ENCODE measurements at places on chromosomes 12 and 14.

DNA sequence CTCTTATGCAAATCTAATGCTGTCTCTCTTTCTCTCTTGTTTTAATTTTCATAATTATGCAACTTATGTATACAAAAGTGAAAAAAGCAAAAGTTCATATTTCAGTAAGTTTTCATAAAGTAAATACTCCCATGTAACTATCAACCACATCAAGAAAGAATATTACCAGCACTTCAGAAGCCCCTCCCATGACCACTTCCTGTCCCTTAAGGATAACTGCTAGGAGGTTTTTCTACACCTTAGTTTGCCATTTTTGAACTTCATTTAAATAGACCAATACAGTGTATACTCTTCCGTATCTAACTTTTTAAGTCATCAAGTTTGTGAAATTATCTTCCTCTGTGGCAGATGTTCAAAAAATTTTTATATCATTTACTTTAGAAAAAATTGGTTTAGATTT is 547 bp upstream of the OR4K15 start:
- DNase-seq = no peak

DNA sequence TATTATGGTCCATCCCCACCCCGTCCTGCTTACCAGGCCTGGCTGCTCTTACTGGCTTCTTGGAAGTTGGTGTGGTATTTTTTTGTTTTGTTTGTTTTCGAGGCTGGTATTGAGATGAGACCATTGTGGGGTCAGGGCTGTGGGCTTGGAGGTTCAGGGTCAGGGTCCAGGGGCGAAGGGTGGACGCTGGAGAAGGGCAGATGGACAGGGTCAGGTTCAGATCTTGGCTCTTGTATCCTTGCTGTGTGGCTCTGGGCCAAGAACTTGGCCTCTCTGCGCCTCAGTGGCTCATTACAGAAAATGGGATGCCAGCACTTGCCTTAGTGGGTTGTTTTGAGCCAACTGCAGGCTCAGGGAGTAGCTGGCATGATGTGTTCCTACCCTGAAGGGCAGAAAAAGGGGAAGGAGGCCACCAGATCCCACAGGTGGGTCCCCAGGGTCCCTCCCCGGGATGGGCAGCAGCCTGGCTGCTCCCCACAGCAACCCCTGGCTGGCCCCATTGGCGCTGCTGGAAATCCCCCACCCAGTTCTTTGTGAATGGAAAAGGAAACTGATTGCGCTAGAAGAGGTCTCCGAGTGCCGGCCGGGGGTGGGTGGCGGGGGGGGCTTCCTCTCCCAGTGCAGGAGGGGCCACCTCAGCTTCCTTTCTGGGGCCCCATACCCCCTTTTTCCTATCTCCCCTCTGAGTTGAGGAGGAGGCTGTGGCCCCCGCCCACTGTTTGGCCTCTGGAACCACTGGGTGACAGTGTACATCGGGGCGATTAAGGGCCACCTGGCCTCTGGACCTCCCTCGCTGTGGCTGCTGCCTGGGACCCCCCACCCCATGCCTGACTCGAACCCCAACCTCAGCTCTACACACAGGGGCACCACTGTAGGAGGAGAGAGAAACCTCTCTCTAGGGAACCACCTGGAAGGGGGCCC is 25.0 kb downstream of the SH2B3 start:
- no peak for DNase-seq

DNA sequence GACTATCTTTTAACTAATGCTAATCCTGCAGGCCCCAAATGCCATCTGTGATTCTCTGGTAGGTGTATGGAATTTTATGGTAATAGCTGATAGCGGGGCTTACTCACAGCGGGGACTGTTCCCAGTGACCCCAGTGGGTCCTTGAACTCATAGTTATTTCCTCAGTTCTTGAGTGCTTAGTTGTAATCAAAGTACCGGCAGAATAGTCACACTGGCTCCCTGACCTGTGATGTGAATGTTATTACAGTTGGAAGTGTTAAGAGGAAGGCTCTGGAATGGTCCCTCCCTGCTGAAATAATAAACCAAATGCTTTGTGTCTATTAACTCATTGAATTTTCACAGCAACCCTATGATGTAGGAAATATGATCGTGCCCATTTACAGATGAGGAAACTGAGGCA is 78.3 kb downstream of the NDUFA12 start:
- DNase-seq = no peak

DNA sequence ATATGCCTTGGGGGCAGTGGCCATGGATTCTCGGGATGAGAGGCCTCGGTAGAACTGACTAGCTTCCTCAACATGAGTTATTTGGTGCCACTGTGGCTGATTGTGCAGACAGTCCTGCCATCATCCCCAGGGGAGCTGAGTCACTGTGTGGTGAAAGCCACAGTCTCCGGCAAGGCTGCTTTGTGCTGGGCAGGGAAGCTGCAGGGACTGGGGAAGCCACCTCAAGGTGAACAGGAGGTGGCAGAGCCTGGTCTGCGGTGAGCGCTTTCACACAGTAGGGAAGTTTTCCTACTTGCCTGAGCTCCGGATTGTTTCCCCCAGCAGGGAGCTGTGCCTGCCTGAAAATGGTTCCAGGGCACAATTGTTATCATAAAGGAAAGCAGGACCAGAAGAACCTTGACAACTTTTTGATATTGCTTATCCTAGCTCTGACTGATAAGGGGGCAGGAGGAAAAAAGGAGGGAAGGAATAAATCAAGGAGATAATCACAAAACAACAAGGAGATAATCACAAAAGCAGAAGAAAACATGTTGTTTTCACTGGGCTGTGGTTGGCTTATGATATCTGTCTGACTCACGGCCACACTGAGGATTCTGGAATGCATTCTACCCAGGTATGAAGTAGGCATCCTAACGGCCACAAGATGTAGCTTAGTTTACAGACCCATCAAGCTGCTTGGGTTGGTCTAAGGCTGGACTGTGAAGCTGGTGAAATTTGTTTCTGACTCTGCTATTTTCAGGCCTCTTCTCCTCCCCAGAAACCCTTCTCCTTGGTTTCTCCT is 32.2 kb upstream of the GNG2 start:
- no peak for DNase-seq

DNA sequence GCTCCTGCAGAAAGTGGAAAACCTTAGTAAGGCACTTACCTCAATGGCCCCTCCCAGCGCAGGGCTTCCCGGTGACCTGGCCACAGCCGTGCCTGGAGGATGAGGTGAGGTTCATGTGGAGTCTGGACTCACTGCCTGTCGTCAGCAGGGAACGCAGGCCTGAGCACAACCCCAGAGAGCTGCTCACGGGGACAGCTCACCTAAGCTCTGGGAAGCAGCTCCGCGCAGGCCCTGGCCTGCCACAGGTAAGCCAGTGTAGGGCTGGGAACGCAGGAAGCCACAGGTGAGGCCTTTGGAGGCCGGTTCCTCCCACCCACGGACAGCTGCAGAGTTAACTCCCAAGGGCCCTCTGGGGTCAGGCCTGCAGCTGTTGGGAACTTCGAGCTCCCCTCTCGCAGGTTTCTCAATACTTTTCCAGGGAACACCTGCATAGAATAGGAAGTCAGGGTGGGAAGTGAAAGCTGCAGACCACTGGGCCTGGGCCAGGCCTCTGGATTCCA is 32.7 kb downstream of the ANAPC7 start:
- DNase-seq = no peak

GRCh38 chr12:43762596-43762995 is 3.8 kb downstream of the IRAK4 start:
- no peak for DNase-seq

- no peak for DNase-seq
Observed at GRCh38 chr14:64970776-64971477, 1.2 kb downstream of the RAB15 start.

DNA sequence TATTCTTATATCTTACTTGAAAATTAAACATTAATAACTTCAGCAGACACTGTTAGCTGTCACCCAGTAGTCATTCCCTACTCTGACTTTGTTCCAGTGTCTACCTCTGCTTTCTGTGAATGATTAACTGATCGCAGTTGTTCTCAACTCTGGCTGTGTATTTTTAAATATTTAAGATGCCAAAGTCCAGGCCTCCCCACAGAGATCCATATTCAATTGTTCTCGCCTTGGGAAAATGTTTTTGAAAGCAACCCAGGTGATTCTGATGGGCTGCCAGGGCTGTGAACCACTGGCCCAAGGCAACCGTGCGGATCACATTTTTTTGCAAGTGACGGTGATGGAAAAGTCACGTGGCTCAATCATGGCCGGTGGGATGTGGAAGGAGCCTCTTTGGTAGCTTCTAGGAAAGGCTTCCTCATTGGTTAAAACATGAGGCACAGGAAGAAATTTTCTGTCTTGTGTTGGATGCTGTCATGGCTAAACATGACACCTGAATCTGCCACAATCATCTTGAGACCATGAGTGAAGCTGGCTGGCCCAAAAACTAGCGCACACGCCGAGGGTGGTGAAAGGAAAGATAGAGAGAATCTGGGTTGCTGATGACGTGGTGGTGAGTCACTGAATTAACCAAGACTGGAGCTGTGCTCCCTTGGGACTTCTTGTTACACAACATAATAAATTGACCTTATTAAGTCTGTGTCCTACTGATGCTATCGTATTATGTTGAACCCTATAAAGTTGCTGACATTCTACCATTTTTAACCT is 37.2 kb downstream of the RDH12 start:
- peak; percentile 17 for DNase-seq

GRCh38 chr12:82019533-82019932 is 260.4 kb upstream of the PPFIA2 start:
- no peak for DNase-seq

DNA sequence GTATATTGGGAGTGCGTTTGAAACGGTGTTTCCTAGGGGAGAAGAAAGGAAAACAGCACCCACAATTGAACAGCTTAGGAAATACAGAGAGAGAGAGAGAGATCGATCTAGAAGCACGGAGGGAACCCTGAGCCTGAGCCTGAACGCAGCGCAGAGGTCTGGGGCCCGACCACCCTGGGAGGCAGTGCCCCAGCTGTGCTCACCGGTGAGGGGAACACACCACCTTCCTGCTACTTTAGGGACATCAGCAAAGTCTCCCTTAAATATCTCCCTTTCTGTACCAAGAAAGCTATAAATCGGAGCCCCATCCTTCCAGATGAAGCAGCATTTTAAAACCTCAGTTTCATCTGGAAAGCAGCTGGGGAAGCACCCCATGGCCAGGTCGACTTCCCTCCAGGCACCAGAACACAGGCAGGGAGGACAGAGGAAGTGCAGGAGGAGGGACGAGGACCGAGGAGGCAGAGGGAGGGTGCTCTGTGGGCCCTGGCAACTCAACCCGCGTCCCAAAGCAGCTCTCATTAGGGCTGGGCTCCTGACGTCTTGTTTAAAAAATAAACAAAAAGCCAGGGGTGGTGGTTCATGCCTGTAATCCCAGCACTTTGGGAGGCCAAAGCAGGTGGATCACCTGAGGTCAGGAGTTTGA is 12.2 kb downstream of the RIMBP2 start:
- no peak for DNase-seq

DNA sequence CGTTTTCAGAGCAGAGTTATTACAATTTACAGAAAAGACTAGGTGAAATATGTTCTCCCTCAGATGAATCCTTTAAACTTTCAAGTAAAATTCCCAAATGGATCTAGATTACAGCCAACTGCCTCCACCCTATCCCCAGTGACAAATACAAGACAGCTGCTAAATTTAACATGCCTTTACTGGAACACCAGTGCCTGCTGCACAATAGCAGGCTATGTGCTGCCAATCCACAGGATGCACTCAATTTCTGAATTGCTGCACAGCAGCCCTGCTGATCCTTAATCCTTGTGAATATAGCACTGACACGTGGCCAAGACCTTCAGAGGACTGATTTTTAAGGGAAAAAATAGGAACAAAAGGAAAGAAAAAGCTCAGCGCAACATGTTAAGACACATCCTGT is 128.9 kb downstream of the CCER1 start:
- no peak for DNase-seq

- DNase-seq = no peak
Observed at GRCh38 chr12:86230516-86231146, 25.6 kb downstream of the MGAT4C start.
